NCI-H1105 (cell line): ENCODE measurements at places on chromosomes 4 and X.

DNA sequence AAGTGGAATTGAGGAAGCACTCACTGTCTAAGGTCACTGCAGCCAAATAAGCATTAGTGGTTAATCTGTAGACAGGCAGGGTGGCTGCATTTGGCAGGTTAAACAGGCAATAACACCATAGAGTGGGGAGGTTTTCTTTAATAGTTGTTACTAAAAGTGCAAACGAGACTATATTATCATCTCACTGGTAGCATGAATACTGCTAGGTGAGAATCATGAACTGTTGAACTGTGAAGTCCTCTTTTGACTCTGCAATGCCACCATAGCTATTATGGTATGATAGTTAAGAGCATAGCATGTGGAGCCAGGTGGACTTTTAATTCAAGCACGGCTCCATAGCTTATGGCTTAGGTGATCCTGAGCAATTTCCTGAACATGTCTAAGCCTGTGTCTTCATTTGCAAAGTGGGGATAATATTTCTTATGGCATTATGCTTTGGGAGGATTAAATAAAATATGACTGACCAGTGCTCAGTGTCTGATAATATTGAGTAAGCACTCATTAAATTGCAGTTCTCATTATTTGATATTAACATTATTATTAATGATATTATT, 235.6 kb upstream of the HHIP start:
- no peak for DNase-seq

DNA sequence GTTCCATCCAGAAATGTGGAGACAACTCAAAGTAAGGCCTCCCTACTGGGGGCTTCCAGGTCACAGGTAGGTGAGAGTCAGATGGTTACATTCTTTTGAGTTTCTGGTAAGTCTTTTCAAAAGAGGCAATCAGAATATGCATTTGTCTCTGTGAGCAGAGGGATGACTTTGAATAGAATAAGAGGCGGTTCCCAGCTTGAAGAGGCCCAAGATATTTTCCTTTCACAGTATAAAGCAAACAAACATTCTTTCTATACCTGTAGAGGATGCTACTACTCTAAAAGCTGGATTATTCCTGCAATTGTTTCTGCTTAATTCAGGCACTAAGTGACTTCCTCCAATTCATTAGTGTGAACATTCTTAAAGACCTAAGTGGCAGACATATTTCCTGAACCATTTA, 44.4 kb downstream of the DIAPH2 start:
- no peak for DNase-seq

- DNase-seq, result no peak
These were observed 119.2 kb downstream of the IRF2 start for GRCh38 chr4:184355111-184355604.

GRCh38 chr4:1792158-1792831, 798 bp upstream of the FGFR3 start:
- no peak for DNase-seq
